ENCODE measurements at places on chromosomes 7 and 10.

DNA sequence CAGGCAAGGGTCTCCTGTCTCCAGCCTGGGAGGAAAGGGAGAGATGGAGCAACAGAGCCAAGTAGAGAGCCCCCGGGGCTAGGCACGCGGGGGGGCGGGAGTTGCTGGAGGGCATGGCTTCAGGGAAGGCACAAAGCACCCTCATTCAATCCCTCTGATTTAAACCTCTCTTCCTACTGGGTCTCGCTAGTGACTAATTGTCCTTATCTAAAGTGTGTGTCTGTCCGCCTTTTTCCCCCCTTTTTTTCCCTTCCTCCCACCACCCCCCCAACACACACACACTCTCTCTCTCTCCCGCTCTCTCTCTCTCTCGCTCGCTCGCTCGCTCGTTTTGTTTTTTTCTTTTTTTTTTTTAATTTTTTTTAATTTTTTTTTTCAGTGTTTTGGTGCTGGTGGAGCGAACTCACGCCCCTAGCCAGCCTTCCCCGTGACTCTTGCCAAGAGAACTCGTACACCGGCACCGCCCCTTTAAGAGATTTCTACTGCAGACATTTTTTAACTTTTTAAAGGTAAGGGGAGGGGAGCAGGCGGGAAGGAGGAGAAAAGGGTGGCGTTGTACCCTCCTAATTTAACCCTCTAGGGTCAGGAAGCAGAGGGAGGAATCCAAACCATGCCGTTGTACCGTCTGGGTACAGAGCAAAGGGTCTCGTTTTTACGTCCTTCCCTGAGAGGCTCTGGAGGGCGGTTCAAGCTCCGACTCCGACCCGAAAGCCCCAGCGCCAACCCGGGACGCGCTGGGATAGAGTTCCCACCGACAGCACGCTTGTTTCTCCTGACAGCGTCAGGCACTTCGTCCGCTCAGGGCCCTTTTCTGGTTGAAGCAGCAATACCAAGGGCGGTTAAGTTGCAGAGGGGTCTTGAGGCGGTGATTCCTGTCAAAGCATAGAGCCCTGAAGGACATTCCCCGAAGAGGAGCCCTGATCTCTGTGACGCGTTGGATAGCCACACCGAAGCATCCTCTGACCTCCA, at the start of gene HPSE2:
Gene HPSE2, minus strand, starts transcription at position 195 of the 969 bp plus-strand sequence.
- DNase-seq, result no peak

DNA sequence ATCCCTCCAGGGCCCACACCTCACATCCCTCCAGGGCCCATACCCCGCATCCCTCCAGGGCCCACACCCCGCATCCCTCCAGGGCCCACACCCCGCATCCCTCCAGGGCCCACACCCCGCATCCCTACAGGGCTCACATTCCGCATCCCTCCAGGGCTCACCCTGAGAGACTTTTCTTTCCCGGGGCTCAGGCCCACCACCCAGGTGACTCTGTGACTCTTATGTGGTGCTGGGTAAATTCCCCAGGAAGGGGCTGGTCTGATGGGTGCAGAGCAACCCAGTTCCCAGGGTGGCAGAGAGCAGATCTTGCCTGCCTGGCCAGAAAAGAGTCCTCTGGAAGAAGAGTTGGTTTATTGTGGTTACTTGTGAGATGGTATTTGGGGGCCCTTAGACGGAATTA, 290.7 kb downstream of the TCERG1L start:
- no peak for DNase-seq

DNA sequence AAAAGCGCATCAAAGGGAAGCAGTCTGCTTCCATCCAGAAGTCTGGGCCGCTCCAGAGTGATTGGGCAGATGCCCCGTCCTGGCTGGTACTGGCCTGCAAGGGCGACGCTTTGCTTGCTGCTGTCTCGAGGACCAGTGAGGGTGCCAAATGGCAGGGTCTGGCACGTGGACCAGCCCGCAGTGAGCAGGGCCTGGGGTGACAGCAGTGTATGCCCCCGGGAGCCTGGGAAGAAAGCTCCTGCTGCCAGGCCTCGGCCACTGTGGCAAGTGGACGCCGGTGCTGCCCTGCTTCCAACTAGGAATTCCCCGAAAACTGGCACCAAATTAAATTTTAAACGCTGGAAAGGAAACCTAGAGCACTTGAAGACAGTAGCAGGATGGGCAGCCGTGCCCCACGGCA, 357.0 kb upstream of the MKI67 start:
- no peak for DNase-seq

GRCh38 chr7:20199015-20199737, 18.0 kb downstream of the MACC1 start:
- peak; percentile 28 for DNase-seq

DNA sequence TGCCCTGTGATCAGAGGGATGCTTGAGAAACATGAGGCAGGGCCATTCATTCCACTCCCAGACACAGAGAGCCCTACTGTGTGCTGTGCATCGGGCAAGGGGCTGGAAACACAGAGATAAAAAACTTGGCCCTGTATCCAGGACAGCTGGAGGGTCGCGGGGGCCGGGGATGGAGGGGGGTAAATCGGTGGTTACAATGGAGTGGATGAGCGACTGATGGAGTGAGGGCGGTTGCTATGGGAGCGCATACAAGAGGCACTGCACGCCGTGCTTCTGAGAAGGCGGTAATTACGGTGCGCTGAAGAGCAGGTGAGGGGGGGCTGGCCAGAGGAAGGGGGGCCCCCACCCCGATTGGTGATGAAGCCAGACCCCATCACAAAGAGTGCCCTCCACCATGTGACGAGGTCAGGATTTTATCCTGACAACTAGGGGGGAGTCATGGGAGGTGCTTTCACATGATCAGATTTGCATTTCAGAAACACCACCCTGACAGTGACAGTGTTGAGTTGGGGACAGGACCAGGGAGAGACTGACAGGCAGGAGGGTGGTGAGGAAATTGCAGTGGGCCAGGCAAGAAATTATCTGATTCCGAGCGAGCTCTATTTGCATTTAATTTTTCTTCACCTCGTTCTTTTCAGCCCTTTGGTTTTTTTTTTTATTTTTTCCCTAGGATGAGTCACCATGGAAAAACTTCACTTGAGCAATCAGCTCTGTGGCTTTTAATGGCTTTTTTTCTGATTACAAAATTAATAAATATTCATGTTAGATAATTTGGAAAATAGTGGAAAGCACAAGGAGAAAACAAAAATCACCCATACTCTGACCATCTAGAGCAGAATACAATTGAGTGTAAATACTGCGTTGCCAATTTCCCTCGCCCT, 7.8 kb downstream of the CPA5 start:
- no peak for DNase-seq

- no peak for DNase-seq
Observed at GRCh38 chr7:138656952-138657351, 44.2 kb downstream of the SVOPL start.

DNA sequence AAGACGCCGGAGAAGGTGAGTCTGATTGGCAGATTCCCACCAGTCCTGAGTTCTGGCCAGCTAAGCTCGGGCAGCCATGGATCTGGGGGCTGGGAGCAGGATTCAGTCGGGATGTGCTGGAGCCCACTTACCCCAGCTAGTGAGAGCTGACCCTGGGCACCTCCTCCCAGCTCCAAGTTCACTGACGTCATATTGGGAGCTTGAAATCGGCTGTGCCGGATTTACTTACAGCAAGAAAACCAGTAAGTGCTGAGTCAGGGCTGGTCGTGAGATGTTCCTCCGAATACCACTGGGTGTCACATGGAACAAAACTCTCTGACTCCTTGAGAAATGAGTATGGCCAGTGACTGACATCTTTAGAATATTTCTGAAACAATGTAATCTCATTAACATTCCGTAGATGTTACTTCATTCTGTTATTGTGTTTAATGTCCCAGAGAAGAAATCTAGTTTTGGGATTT, 621.2 kb downstream of the SDK1 start:
- peak; percentile 25 for DNase-seq

- peak; percentile 10 for DNase-seq
Observed at GRCh38 chr7:956031-956430, 1.6 kb upstream of the ADAP1 start.

DNA sequence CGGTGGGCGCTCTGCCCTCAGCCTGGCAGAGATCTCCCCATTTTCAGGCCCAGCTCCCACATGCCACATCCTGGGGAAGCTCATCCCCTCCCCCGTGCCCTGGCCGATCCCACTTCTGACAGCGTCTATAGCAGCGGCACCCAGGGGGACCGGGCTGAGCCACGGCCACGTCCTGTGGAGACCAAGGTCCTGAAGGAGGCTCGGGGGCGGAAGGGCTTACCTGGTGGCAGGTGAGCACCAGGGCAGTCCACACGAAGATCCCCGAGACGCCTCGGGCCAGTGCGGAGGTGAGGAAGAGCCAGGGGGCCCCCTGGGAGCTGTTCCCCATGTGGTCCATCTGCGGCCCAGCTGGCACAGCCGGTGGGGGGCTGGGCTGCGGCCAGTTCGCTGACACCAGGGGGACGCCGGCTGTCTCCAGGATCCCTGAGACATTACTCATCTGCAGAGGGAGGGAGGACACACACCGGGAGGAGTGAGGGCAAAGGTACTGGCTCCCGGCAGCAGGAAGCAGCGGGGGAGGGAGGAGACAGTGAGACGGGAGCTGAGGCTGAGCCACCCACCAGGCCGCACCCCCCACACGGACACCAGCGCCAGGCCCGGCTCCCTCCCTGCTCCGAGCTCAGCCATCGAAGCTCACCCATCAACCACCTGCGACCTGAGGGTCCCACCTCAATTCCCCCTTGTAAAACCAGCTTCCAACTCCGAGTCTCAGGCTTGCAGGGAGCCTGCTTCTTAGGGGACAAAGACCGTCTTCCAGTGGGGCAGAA, 776 bp downstream of the TMEM184A start:
- DNase-seq, result no peak

- DNase-seq, result no peak
Observed at GRCh38 chr10:55873485-55873884, 487.6 kb downstream of the ZWINT start.

- DNase-seq, result no peak
Observed at GRCh38 chr10:14705548-14706230, 69.0 kb downstream of the FAM107B start.

GRCh38 chr7:108045669-108046068, 42.7 kb upstream of the LAMB1 start:
- DNase-seq, result no peak

DNA sequence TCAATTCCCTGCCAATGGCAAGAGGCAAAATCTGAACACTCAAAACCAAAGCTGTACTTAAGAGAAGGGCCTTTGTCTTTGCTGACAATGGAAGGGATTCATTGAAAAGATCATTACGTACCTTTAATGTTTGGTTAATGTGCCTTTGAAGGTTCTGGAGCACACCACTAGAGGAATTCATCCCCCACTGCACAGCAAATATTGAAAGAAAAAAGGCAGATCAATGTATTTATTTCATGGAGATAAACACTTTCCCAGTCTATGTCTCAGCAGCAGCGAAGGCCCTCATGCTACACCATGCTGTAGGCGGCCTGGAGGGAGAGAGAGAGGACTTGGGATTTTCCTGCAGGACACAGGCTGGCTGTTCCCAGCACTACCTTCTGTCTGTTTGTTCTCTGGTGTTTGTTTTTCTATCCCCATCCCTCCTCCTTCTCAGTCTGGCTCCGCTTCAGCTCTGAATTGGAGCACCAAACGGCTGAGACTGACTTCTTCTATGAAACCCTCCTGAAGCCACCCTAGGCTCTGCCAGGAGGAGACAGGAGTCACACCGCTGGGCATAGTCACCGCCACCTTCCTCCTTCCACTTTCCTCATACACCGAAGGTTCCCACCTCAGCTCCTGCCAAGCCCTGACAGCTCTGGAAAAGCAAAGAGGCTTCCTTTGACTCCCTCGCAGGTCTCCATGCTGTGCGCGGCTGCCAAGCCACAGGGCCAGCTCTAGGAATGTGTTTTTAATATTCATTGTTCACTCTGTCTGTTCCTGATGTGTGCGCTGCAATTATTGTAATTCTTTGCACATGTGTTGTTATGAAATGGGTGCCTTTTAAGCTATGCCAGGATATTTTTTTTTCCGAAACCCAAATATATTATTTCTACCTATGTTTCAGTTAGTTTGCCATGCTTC, 301.5 kb downstream of the FZD1 start:
- no peak for DNase-seq

DNA sequence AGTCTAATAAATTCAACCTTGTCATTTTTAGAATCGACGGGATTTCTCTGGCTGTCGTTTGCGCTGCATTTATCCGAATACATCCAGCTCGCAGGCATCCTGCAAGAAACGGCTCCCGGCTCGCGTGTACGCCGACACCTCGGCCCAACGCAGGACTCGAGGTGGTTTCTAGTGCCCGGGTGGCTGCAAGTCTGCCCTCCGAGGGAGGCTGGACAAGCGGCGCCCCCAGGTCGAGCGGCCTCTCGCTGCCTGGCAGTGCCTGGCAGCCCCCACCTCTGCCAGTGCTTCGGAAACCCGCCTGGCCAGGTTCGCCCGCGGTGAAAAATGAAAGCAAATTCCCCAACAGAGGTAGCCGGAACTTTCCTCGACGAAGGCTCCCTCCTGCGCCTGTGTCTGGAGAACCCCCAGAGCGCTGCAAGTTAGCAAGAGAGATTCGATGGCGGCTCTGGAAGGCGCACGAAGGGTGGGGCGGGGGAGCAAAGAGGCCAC, 5.7 kb upstream of the ZNF503 start:
- no peak for DNase-seq

DNA sequence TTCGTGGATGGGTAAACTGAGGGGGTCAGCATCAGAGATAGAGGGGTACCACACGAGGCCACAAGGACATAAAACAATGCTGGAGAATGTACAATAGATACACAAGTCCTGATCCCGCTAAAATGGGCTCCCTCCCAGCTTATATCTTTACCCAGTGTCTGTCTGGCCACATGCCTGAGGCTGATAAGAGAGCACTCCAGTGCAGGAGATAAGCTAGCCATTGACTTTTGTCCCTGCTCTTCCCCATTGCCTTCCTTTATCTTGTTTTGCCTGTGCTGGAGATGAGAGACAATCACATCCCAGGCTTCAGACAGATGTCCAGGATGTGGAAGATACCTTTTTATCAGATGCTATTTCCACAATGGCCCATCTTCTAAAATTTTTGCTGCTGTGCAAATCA, 6.0 kb downstream of the GAD2 start:
- DNase-seq, result no peak

DNA sequence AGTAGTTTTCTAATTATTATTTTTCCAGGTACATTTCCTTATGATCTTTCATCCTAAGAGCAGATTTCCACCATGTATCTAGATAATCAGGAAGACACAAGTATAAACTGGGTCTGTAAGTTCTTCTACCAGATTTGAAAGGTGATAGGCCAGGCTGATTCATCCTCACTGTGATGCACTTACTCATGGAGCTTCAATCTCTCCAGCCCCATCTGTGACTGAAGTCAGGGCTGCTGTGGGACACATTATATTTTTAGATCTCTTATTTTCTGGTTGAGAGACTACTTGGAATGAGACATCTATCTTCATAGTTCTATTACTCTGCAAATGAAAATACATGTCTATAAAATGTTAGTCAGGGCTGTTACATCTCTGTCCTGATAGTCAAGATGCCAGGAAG, 85.5 kb upstream of the SLC25A13 start:
- no peak for DNase-seq

- DNase-seq, result no peak
Observed at GRCh38 chr10:127523476-127523875, 25.6 kb upstream of the NPS start.

GRCh38 chr7:44587843-44588711, 6.0 kb upstream of the TMED4 start:
- DNase-seq, result no peak

Data from left ventricle myocardium inferior (tissue), 1 donor.